ENCODE measurements at places on chromosomes 2 and 18.

DNA sequence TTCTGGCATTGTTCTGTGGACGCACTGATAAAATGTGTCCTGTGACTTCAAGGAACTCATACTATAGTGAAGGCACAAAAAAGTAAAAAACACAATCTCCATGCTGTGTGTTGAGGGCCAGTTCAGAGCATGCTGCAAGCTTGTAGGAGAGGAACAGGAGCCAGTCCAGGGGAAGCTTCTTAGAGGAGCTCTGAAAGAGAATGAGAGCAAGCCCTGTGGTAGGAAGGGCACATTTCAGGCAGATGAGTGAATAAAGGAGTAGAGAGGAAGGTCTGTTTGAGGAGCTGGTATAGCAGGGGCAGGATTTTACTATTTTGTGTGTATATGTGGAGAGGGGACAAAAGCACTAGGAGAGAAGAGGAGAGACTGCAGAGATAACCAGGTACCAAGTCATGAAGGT, 478.3 kb downstream of the ZEB2 start:
- no peak for DNase-seq

DNA sequence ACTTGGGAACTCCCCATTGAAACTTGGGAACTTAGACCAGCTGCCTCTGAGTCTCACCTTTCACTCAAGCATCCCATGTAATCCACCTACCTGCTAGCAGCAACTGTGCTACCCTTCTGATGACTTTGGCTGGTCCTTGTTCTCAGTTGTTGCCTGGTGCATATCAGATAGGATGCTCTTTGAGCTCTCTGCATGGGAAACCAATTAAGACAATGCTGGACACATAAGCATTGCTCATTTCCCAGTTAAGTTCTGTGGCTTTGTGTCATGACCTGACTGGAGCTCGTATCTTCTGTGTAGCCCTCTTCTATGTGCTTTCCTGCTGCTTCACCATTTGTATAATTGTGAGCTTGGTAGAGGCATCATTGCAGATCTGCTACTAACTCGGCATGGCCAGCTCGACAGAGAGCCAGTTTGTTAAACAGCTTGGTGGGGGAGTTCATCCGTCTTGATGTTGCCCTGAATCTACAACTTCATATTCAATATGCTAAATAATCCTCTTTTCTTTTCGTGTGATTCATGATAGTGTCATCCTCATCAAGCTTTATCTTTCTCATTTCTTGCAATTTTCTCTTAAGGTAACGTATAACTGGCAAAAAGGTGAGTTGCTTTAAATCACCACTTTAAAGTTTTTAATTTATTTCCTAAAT, 447.5 kb upstream of the SLC14A2 start:
- DNase-seq: no peak

- DNase-seq: no peak
Observed at GRCh38 chr2:191125646-191126045, 25.1 kb downstream of the STAT4 start.

- DNase-seq: no peak
Observed at GRCh38 chr2:134727385-134727784, 8.6 kb upstream of the TMEM163 start.

DNA sequence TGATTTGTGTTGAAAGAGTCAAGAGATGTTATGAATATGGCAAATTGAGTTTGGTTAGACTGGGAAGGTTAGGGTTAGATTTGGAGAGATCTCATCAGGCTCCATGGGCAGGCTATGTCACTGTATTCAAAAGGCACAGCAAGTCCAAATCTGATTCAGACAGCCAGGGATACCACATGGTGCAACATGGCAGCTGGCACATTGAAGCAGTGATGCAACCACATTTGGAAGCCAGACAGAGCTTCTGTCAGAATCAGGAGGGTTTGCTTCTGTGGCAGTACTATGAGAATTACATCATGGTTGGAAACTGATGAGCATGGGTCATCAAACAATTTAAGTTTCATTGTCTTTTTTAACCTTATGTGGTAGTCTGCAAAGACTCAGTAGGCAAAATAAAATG, 772.2 kb downstream of the SUCLG1 start:
- DNase-seq: no peak

DNA sequence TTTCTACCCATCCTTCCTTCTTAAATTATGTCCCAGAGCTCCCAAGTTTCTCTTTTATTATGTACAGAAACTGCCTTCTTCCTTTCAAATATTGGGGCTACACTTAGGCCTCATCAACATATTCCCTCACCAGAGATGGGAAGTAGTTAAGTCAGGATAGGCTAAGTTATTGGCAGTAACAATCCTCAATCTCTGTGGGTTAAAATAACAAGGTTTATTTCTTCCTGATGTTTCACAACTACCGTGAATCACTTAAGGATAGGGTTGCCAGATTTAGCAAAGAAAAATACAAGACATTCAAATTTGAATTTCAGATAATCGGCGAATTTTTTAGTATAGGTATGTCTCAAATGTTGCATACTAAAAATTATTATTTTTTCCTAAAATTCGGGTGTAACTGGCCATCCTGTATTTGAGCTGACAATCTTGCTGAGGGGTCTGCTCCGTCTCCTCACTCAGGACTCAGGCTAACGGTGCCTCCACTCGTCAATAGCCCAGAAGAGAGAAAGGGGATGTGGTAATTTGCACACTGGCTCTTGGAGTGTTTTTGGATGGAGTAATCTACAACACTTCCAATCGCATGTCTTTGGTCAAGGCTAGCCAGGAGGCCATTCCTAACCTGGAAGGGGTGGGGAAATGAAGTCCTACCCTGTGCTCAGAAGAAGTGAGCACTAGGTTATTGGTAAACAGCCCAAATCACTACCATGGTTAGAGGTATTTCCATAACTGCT, 91.7 kb downstream of the ACTR3 start:
- DNase-seq: no peak

- no peak for DNase-seq
Observed at GRCh38 chr18:56462276-56462675, 176.1 kb downstream of the TXNL1 start.

- DNase-seq: no peak
Observed at GRCh38 chr2:32498306-32498705, 129.5 kb upstream of the TTC27 start.

DNA sequence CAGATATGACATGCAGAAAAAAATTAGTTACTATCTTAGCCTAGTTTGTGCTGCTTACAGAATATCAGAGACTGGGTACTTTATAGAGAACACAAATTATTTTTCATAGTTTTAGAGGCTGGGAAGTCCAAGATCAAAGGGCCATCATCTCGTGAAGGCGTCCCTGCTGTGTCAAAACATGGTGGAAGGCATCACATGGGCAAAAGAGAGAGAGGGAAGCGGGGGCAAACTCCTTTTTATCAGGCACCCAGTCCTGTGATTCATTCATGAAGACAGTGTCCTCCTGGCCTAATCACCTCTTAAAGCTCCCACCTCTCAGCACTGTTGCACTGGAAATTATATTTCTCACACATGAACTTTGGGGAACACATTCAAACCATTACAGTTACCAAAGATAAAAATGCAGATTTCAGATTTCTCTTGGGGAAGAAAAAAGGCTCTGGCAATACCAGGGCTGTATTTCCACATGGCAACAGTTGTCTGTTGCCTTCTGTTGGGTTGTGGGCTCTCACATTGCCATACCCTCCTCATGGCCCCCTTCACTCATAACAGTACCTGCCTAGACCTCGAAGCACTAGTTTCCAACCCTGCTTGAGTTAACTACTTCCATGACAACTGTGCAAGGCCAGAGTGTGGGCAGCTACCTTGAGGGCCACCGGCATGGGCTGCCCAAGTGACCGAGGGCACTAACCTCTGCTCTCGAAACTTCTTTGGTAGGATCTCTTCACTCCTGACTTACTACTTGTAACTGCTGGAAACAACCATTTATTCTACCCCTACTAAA, 2.7 kb upstream of the ACTR3 start:
- DNase-seq: no peak

DNA sequence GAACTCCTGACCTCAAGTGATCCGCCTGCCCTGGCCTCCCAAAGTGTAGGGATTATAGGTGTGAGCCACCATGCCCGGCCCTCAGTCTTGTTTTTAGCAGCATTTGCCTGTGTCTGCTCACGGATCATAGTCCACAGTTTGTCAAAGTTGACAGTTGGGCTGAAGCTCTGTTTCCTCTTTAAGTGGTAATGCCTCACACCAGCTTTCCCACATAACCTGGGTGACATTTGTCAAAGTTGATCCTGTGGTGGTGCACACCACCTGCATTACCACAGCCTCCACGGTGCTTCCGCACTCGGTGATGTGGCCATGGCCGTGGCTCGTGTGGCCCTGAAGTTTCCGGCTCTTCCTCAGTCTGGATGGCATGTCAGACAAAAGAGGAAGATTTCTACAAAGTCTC, 27.1 kb downstream of the RAB31 start:
- no peak for DNase-seq

- no peak for DNase-seq
Observed at GRCh38 chr2:19178175-19178574, 180.2 kb downstream of the OSR1 start.

DNA sequence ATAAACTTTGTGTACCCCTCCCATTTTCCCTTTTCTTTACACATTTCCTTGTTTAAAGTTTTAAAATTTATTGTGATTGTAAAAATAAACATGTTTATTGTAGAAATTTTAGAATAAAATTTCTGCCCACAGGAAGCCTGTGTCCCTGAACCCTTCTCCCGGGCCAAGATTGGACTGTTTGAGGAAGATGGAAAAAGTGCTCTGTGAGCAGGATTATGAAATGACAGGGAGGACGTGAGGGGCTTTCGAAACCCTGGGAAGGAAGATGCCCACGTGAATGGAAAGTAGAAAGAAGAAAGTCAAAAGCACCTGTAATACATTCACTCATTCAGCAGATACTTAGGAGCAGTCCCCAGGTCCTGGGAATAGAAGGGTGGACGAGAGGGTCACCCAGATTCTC, 25.4 kb upstream of the ATOH8 start:
- DNase-seq: no peak

DNA sequence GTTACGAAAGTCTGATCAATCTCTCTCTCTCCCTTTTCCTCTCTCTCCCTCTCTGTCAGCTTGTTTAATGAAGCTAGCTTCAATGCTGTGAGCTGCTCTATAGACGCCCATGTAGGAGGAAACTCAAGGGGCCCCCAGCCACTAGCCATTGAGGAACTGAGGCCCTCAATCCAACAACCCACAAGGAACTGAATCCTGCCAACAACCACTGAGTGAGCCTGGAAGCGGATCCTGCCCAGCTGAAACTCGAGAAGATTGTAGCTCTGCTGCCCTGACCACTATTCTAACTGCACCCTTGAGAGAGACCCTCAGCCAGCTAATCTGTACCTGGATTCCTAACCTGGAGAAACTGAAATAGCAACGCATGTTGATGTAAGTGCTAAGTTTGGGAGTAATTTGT, 129.2 kb downstream of the BCL11A start:
- DNase-seq: no peak

GRCh38 chr18:51169731-51170130, 27.8 kb downstream of the MEX3C start:
- DNase-seq: no peak

DNA sequence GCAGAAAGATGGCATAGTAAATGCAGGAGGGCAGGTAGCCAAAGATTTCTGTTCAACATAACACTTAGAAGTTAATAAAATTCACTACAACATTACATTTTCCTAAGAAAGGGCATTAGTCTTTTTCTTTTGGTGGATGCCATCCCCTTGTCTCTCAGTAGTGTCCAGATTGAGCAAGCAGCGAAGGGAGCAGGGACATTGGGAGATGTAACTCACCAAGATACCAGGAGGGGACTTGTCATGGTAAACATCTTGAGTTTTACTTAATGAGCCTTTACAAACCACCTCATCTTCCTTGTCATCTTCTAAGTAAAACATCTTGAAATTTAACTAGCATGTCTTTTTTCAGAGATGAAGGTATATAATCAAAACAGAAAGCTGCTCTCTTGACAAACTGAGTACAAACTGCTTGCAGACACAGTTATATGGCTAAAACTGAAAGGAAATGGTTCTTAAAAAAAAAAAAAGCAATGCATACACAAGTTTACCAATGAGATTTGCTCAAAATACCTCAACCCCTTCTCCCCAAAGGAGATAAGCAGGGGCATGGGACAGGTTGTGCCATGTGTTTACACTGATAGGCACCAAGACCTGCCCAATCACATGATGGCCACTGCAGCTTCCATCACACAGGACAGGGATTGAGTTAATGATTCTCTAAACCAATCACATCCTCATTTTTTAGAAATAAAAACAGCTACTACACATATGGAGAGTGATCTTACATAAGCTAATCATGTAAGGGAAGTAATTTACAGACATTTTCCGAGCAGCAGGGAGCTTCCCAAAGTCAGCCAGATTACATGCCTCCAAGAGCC, 30.3 kb downstream of the LPIN2 start:
- DNase-seq: no peak

DNA sequence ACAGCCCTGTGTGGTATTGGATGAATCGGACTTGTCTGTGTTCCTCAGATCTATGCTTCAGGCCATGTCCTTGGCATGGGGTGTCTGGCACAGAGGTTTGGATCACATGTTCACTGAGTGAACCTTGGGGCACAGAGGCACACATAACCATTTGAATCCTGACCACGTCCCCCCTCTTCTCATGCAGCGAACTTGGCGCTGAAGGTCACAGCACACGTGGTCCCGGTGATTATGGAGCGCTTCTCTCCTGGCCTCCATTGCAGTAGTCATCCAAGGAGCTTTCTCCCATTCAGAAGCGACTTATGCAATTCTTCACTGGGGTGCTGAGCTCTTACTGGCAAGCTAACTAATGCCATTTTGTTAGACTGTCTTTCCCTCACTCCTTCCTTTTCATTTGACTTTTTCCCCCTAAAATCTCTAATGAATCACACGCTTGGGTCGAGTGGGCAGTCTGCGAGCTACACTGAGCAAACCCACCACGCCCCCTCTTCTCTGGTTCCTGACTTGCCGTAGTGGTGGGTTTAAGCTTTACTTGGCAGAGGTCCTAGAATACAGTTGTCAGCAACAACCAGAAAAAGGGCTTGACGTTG, 59.4 kb downstream of the KCNG2 start:
- no peak for DNase-seq

DNA sequence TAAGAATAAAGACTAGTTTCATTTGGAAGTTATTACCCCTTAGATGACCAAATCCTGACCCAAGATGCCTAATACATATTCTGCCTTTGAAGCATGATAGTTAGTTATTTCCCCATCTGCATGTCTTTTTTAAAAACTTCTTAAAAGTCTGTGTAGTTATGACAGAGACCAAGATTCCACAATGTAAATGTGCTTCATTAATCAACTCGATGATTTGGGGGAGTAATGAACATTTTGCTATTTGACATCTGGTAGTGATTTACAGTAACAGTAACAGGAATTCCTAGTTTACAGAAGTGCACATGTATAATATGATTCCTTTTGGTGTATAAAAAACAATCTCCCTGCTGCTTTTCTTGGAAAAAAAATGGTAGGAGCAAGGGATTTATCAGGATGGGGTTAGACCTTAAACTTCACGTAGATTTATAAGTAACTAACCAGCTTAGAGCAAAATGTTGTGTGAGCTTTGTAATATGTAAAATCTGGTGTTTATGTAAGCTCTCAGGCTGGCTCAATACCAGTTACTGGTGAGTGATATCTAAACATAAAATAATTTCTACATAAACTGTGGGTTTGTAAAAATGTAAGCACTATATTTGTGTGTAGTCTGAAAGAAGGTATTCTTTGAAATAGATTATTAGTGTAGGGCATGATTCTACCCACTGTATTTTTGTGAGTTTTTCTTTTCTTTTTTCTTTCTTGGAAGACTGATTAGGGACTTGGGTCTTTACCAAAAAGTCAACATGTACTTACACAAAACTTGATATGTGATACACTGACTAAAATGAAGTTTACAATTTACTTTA, 641.6 kb downstream of the EPHA4 start:
- no peak for DNase-seq

- DNase-seq: no peak
Observed at GRCh38 chr2:128765811-128766210, 447.1 kb upstream of the HS6ST1 start.

All from NCI-H774 (cell line).